Calu3 (cell line): ENCODE measurements at places on chromosomes 1 and 21. TPM values are rescaled to one million over a fixed set of nuclear protein-coding genes. Genes with fewer than 3 reads are reported as not detected.

SGIP1 gene
- not detected in 2 replicates for total RNA-seq

FHAD1 gene
- total RNA-seq = 0.98 and 2.7 TPM in 2 replicates

SRSF11 gene
- 143 and 148 TPM in 2 replicates for total RNA-seq

DRAM2 gene
- total RNA-seq = 23.2 and 25.4 TPM in 2 replicates

HCRTR1 gene
- total RNA-seq = not detected in 2 replicates

WNT3A gene
- not detected in 2 replicates for total RNA-seq

DENND2D gene
- total RNA-seq = 11.8 and 20.0 TPM in 2 replicates

FNDC10 gene
- 3.5 and 4.7 TPM in 2 replicates for total RNA-seq

ALX3 gene
- total RNA-seq = not detected in 2 replicates

LCE2A gene
- not detected in 2 replicates for total RNA-seq

DNA sequence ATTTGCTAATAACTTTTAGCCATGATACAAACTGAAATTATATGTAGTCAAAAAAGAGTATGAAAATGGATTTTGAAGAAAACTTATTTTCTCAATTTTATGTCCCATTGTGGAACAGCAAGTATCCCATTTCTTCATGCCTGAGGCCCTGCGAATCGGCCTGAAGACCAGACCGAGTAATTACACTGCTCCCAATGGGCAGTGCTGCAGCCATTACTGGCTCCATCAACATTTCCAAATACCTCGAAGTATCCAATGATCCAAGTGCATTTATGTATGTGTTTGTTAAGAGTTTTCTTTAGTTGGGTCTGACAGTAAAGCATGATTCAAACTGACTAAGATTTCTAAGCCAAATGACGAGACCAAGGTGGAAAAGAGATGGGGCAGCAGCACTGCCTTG lies 44.4 kb downstream of the HSF2BP start:
- peaks cover 6% of the 10 kb centered on the region for H3K4me1 ChIP-seq
- H3K36me3 ChIP-seq = no peaks in the 10 kb centered on the region
- no peak for DNase-seq
- no peak overlapping the region for H3K4me3 ChIP-seq

GRCh38 chr21:29212446-29212845 lies 82.0 kb downstream of the MAP3K7CL start:
- H3K27me3 ChIP-seq = no peaks in the 10 kb centered on the region
- H3K4me3 ChIP-seq = no peak overlapping the region
- H3K27ac ChIP-seq = no peak overlapping the region
- H3K36me3 ChIP-seq = no peaks in the 10 kb centered on the region

- H3K27me3 ChIP-seq = no peaks in the 10 kb centered on the region
- H3K27ac ChIP-seq = no peak overlapping the region
- peaks cover 9% of the 10 kb centered on the region for H3K36me3 ChIP-seq
- H3K4me1 ChIP-seq = peaks cover 8% of the 10 kb centered on the region
- H3K4me3 ChIP-seq = peak overlapping the region; percentile 66
Observed at GRCh38 chr1:180954801-180955165, 42.1 kb downstream of the KIAA1614 start.

DNA sequence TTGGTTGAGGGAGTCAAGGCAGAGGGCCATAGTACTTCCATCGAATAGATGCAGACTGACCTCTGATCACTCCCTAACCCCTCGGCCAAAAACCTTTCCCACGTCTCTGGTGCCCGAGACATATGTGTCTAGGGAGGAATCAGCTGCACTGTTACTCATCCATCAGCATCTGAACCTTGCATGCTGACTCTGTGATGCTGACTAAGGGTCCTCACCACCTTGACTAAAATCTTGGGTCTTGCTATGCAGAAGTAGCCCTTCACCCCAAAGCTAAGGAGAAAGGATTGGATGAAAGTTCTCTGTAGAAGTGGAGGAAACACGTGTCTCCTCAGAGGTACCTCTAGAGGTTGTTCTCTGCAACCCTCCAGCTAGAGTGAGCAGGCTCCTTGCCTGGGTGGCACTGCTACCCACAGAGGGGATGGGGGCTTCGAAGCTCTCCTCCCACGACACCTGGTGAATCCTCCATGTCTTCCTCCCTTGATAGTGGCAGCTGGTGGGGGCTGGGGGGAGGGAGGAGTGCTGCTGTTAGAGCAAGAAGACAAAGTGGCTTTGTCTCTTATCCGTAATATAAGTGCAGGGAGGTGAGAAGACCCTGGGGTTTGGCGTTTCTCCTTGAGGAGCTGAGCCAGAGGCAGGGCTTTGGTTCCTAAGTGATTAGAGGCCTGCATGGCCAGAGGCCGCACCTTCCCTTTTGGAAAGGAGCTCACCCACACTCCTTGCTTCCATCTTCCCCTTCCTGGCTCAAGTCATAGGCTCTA lies 45.1 kb downstream of the ATP2B4 start:
- H3K27me3 ChIP-seq = peaks cover 26% of the 10 kb centered on the region
- H3K4me1 ChIP-seq = peaks cover 27% of the 10 kb centered on the region
- no peaks in the 10 kb centered on the region for H3K36me3 ChIP-seq
- H3K27ac ChIP-seq = no peak overlapping the region
- no peak overlapping the region for H3K4me3 ChIP-seq
- no peak for DNase-seq

DNA sequence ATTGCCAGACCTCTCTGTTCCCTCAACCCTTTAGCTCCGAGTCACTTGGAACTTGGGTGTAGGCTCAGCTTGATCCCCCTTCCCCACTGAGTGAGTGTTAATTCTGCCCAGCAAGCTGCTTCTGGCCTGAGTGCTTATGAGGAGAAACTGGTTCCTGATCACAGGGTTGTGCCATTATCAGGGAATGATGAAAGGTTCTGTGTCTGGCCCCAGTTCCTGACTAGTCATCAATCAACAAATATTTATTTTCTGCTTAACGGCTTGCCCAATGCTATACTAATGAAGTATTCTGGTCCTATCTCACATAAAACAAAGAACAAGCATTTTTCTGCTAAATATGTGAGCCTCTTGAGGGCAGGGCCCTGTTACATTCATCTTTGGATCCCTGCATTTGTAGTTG lies 20.8 kb downstream of the CC2D1B start:
- H3K27me3 ChIP-seq = no peaks in the 10 kb centered on the region
- peaks cover 17% of the 10 kb centered on the region for H3K36me3 ChIP-seq
- DNase-seq = no peak
- no peak overlapping the region for H3K4me3 ChIP-seq

GRCh38 chr1:234466945-234467344 lies 12.0 kb downstream of the TARBP1 start:
- no peak overlapping the region for H3K4me3 ChIP-seq
- no peaks in the 10 kb centered on the region for H3K4me1 ChIP-seq
- no peak for DNase-seq
- H3K27me3 ChIP-seq = no peaks in the 10 kb centered on the region
- H3K36me3 ChIP-seq = peaks cover 16% of the 10 kb centered on the region

DNA sequence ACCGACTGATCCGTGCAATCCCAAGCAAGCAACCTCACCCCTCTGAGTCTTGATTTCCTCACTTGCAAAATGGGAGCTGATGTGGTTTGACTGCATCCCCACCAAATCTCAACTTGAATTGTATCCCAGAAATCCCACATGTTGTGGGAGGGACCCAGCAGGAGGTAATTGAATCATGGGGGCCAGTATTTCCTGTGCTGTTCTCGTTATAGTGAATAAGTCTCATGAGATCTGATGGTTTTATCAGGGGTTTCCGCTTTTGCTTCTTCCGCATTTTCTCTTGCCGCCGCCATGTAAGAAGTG lies 58.4 kb downstream of the FHAD1 start:
- no peaks in the 10 kb centered on the region for H3K4me1 ChIP-seq
- H3K27me3 ChIP-seq = peaks cover 11% of the 10 kb centered on the region
- H3K27ac ChIP-seq = no peak overlapping the region
- H3K36me3 ChIP-seq = no peaks in the 10 kb centered on the region
- H3K4me3 ChIP-seq = no peak overlapping the region

GRCh38 chr1:231493421-231494185 lies 34.9 kb upstream of the TSNAX start:
- DNase-seq = no peak
- no peak overlapping the region for H3K4me3 ChIP-seq

DNA sequence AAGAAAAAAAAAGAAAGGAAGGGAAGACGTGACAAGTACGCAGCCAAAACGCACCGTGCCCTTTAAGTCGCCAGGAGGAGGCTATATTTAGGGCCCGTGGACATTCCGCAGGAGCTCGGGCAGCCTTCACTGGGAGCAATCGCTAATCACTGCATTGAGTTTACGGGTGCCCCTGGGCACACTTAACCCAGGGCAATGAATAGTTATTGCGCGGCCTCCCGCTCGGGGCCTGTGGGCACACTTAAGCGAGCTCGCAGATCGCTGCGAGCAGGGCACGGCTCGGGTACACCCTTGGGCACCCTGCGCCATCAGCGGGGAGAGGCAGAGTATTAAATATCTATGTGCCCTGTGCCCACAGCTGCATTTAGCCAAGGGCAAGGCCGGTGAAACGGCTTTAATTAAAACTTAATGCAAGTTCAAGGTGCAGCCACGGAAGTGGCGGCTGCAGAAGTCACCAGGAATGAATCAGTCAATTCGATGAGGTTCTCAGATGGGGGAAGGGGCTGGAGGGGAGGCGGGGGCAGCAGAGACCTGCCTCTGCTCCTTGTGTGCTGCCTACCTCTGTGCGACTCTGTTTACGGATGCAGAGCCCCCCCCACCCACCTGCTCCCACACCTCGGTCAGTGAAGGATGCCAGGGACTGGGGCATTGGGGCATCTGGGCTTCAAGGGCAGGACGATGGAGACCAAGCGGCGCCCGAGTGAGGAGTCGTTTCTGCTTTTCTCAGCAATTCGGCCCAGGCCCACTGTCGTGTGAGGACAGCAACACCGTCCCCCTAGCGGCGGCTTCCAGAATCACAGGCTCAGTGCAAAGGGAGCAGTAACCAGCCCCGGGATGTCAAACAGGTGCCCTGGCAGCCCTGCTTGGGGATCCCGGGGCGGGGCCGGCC lies 51.8 kb upstream of the TARDBP start:
- no peaks in the 10 kb centered on the region for H3K36me3 ChIP-seq
- peaks cover 16% of the 10 kb centered on the region for H3K27me3 ChIP-seq
- no peaks in the 10 kb centered on the region for H3K4me1 ChIP-seq
- H3K27ac ChIP-seq = no peak overlapping the region
- no peak overlapping the region for H3K4me3 ChIP-seq

DNA sequence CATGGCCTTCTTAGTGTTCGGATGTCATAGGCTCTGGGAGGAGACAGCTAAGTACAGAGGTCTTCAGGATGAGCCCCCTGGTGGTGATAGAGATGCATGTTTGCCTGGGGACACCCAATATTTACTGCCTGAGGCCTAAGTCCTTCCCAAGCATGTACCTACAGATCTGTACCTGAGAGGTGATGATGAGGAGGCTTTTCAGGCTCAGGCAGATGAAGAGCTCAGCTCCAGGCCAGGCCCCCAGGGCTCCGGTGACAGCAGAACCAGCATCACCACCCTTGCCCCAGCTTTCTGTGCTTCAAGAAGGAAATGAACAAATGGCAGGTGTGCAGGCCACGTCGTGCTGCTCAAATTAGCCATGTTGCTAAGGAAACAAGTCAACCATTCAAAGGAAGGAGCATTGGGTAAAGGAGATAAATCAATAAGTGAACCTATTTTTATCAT lies 21.1 kb downstream of the CACNA1E start:
- no peak overlapping the region for H3K27ac ChIP-seq
- H3K27me3 ChIP-seq = peaks cover 91% of the 10 kb centered on the region
- DNase-seq = peak; percentile 24
- no peaks in the 10 kb centered on the region for H3K4me1 ChIP-seq
- H3K36me3 ChIP-seq = no peaks in the 10 kb centered on the region

DNA sequence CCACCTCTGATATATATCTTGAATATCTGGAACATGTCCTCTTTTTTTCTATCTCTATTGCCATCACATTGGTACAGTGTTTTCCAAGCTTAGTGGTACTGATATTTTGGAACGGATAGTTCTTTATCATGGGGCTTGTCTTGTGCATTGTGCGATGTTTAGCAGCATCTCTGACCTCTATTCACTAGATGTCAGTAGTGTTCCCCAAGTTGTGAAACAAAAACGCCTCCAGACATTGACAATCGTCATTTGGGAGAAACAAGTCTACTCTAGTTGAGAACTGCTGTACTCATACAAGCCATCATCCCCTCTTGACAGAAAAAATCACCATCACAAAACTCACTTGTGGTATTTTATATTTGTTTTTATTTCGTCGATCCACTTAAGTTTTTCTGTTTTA lies 79.7 kb upstream of the CHODL start:
- no peaks in the 10 kb centered on the region for H3K36me3 ChIP-seq
- DNase-seq = no peak
- no peaks in the 10 kb centered on the region for H3K4me1 ChIP-seq
- H3K27ac ChIP-seq = no peak overlapping the region

- peaks cover 31% of the 10 kb centered on the region for H3K36me3 ChIP-seq
- DNase-seq = no peak
- no peak overlapping the region for H3K27ac ChIP-seq
- H3K4me1 ChIP-seq = peaks cover 26% of the 10 kb centered on the region
- H3K4me3 ChIP-seq = peak overlapping the region; percentile 77
Observed at GRCh38 chr1:65066419-65066765, 81.6 kb upstream of the AK4 start.

GRCh38 chr21:41536076-41536826 lies 28.3 kb upstream of the TMPRSS2 start:
- H3K27ac ChIP-seq = peak overlapping the region; percentile 27
- peak overlapping the region; percentile 50 for H3K4me3 ChIP-seq
- H3K36me3 ChIP-seq = peaks cover 12% of the 10 kb centered on the region

DNA sequence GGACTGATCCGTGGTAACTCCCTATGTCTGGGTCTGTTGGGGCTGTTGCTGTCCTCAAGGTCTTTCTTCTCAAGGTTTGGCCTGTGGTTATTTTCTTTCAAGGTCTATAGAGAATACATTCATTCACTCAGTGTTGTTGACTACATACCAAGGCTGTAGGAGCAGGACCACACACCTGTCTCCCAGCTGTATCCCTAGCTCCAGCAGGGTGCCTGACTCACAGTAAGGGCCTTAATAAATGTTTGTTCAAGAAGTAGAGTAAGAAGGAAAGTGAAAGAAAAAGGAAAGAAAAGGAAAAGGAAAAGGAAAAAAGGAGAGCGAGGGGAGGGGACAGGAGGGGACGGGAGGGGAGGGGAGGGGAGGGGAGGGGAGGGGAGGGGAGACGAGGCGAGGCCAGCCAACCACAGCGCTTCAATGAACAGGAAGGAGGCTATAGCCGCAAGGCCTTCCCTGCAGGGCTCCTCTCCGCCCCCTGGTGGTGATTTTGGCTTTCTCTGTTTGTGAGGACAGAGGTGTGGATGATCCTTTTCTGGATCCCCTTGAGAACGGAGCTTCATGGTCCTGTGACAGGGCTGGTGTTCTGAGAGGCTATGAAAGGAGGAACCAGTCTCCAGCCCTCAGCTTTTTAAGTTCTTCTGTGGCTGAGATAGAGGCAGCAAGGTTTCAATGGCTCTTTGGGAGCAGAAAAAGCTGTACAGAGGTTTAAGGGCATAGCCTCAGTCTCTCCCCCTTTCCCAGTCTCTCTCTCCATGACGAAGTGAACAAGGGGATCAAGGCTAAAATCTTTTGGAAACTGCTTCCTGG lies 30.6 kb upstream of the LCE5A start:
- no peak overlapping the region for H3K4me3 ChIP-seq
- peaks cover 46% of the 10 kb centered on the region for H3K27me3 ChIP-seq
- peak; percentile 87 for DNase-seq
- no peak overlapping the region for H3K27ac ChIP-seq
- no peaks in the 10 kb centered on the region for H3K36me3 ChIP-seq
